Uterus (tissue), 4 donors: ENCODE measurements at places on chromosomes 5 and 9. TPM values are rescaled to one million over a fixed set of nuclear protein-coding genes. Genes with fewer than 3 reads are reported as not detected.

DNA sequence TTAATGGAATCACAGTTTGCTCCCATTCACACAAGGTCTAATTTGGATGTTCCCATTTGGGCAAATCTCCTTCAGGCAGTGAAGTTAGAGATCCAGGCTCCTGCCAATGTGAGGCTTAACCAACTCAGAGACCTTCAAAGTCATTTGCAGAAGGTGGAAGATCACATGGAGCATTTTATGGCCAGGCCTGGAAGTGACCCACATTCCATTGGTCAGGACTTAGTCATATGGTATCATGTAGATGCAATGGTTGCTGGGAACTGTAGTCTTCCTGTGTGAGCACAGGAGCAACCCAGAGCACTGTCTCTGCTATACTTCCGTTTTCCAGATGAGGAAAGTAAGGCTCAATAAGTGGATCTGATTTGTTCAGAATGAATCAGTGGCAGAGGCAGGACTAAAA is 292.7 kb upstream of the SMARCA2 start:
- H3K36me3 ChIP-seq = no peaks in the 10 kb centered on the region
- no peaks in the 10 kb centered on the region for H3K4me1 ChIP-seq
- no peaks in the 10 kb centered on the region for H3K27me3 ChIP-seq
- DNase-seq = no peak
- H3K27ac ChIP-seq = no peak overlapping the region

GRCh38 chr5:96645091-96645490 is 17.1 kb upstream of the CAST start:
- no peak overlapping the region for H3K27ac ChIP-seq
- no peaks in the 10 kb centered on the region for H3K36me3 ChIP-seq
- no peak for DNase-seq
- no peak overlapping the region for H3K4me3 ChIP-seq

DNA sequence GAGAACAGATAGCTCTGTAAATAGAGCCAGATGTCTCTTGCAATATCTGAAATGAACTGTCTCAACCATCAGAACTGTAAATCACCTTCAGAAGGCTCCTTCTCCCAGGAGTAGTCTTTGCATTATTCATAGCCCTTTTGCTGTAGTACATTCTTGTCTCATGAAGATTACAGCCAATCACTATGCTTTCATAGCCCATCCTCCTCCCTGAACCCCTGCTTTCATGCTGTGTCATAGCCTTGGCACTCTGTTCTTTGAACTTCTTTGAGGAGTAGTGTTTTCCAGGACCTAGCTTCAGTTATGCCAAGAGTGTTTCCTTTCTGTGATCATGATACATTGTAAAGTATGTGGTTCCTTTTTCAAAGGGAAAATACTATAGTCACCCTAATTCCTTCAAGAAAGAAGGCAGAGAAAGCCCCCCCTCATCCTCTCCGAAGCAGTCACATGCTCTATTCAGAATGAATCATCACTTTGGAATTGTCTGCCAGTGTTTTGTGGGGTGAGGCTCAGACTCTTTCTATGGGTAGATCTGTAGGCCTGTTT is 61.1 kb downstream of the GRIA1 start:
- peak overlapping the region; percentile 34 for H3K27ac ChIP-seq
- H3K27me3 ChIP-seq = no peaks in the 10 kb centered on the region
- no peaks in the 10 kb centered on the region for H3K36me3 ChIP-seq
- DNase-seq = no peak
- H3K4me3 ChIP-seq = no peak overlapping the region

GRCh38 chr5:61697809-61698558 is 365.9 kb downstream of the ZSWIM6 start:
- no peaks in the 10 kb centered on the region for H3K36me3 ChIP-seq
- no peaks in the 10 kb centered on the region for H3K27me3 ChIP-seq
- H3K4me3 ChIP-seq = no peak overlapping the region

DNA sequence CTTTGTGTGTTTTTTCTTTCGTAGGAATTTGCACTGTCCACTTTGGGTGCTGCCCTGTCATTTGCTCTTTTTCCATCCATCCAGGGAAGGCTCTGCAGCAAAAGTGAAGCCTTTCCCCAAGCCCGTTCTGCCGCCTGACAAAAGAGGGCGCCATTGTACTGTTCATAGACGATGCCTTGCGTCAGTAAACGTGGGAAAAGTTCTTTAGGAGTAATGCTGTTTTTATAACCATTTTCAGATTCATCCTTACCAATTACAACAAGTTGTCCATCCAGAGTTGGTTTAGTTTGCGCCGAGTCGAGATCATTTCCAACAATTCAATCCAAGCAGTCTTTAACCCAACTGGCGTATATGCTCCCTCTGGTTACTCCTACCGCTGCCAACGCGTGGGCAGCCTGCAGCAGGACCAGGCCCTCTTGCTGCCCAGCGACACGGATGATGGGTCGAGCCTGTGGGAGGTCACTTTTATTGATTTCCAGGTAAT is 34.3 kb upstream of the RPS23 start:
- H3K36me3 ChIP-seq = no peaks in the 10 kb centered on the region
- H3K27me3 ChIP-seq = no peaks in the 10 kb centered on the region
- H3K4me3 ChIP-seq = no peak overlapping the region
- no peak overlapping the region for H3K27ac ChIP-seq
- H3K4me1 ChIP-seq = no peaks in the 10 kb centered on the region

DNA sequence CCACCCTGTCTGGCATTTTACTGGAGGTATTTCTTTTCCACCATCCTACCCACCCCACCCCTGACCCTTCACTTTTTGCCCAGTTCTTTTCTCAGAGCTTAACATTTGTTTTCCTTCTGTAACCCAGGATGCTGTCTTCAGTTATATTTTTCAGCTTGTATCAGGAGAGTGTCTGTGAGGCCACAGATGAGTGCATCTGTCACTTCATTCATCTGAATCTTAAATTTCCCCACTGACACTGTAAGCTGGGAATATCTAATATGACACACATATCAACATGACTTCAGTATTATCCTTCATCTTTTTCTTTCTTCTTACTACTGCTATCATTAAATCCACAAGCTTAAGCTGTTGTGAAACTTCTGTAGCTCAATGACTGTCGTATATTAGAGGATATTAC is 4.9 kb downstream of the MARCHF3 start:
- H3K4me1 ChIP-seq = no peaks in the 10 kb centered on the region
- H3K27ac ChIP-seq = no peak overlapping the region
- no peak overlapping the region for H3K4me3 ChIP-seq
- no peak for DNase-seq
- no peaks in the 10 kb centered on the region for H3K36me3 ChIP-seq

DNA sequence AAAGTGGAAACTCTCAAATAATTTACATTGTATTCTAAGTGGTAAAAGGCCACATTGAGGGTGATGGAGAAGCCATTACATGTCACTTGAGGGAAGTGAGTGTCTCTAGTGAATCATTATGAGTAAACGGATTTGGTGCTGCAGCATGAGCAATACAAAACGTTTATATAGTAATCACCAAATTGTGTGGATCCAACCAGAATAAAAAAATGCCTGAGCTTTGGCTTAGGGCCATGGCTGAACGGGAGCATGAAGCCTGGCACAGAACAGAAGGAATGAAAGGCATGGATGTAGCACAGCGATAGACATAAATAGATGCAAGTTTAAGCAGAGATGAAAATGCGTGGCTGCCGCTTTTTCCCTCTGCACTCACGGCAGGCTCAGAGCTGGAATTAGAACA is 58.3 kb downstream of the PTTG1 start:
- DNase-seq = no peak
- H3K36me3 ChIP-seq = no peaks in the 10 kb centered on the region
- no peak overlapping the region for H3K4me3 ChIP-seq
- no peaks in the 10 kb centered on the region for H3K4me1 ChIP-seq
- no peak overlapping the region for H3K27ac ChIP-seq
- H3K27me3 ChIP-seq = no peaks in the 10 kb centered on the region

DNA sequence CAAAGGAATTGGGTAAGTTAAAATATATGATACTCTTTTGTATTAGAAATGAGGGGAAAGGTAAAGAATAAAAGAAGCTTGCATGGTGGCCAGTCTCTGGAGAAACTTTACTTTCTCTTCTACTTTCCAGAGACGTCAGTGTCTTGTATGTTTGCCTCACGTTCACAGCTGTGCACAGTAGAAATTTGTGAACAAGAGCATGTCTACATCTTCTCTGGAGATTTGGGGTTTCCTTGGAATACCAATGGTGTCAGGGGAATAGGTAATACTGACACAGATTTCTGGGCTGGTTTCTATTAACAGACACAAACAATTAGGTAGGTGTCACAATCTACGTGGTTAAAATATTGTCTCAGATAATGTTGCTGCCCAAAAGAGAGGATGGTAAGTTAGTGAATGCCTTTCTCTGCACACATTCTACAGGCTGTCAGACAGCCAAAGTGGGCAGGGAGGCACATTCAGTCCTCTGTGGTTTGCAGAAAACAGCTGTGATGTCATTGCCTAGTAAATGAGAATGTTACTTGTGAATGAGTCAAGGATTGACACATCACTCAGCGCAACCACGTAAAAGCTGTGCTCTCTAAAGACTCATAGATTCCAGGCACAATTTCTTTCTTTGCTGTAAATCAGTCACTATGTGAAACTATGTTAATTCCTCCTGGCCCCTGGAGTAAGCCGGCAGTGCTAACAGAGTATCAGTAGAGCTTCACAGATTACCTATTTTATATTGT is 397.1 kb downstream of the MAN2A1 start:
- no peak overlapping the region for H3K4me3 ChIP-seq
- H3K27ac ChIP-seq = no peak overlapping the region
- no peaks in the 10 kb centered on the region for H3K36me3 ChIP-seq
- DNase-seq = peak; percentile 19
- H3K27me3 ChIP-seq = no peaks in the 10 kb centered on the region

DNA sequence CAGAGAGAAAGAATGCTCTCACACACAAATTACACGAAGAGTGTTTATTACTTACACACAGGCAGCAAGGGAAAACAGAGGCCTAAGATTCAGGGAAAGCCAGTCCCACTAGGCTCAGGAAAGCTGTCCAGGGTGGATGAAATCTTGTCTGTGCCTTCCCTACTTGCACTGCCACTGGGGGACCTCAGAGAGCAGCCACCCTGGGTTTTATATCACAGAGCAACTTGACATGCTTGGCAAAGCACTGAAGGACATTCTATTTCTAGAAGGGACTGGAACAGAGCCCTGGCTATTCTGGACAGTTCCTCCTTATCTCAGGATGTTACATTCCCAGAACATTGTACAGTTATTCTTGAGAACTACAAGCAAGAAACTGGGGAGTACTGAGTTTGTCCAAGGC is 7.5 kb upstream of the PRSS3 start:
- H3K27me3 ChIP-seq = no peaks in the 10 kb centered on the region
- H3K27ac ChIP-seq = no peak overlapping the region
- DNase-seq = no peak
- H3K4me3 ChIP-seq = no peak overlapping the region

GRCh38 chr5:15722305-15722704 is 222.3 kb downstream of the FBXL7 start:
- H3K4me3 ChIP-seq = no peak overlapping the region
- H3K4me1 ChIP-seq = no peaks in the 10 kb centered on the region
- no peaks in the 10 kb centered on the region for H3K27me3 ChIP-seq
- no peak for DNase-seq

- H3K27me3 ChIP-seq = no peaks in the 10 kb centered on the region
- H3K27ac ChIP-seq = no peak overlapping the region
- DNase-seq = no peak
- no peaks in the 10 kb centered on the region for H3K4me1 ChIP-seq
These were observed 25.0 kb downstream of the SKP1 start for GRCh38 chr5:134151723-134152122.

GRCh38 chr5:122880749-122881148 is 35.3 kb downstream of the SNX24 start:
- no peak for DNase-seq
- H3K4me3 ChIP-seq = no peak overlapping the region
- H3K36me3 ChIP-seq = no peaks in the 10 kb centered on the region
- no peaks in the 10 kb centered on the region for H3K27me3 ChIP-seq
- no peak overlapping the region for H3K27ac ChIP-seq

- DNase-seq = no peak
- H3K4me1 ChIP-seq = no peaks in the 10 kb centered on the region
- no peaks in the 10 kb centered on the region for H3K27me3 ChIP-seq
- H3K36me3 ChIP-seq = no peaks in the 10 kb centered on the region
- no peak overlapping the region for H3K27ac ChIP-seq
- no peak overlapping the region for H3K4me3 ChIP-seq
These were observed 119.9 kb upstream of the PRR16 start for GRCh38 chr5:120344181-120344580.

The CKMT2 gene
- total RNA-seq = 11.7 TPM

The IZUMO3 gene
- not detected for total RNA-seq

The ERCC8 gene
- 11.6 TPM for total RNA-seq

The ADAMTS2 gene
- 41.6 TPM for total RNA-seq

The MARVELD2 gene
- total RNA-seq = not detected

The SARDH gene
- total RNA-seq = not detected

The SLC25A2 gene
- 0.28 TPM for total RNA-seq
